H1 (cell line): ENCODE measurements at places on chromosomes 13 and 19.
A peak's percentile ranks its signal among the peaks of the same experiment; 100 is the strongest.

- H3K4me3 ChIP-seq: no peak overlapping the region
- H3K27me3 ChIP-seq: no peaks in the 10 kb centered on the region
- H3K36me3 ChIP-seq: peaks cover 16% of the 10 kb centered on the region
- DNase-seq: no peak
Observed at GRCh38 chr19:35272122-35272719, 3.5 kb downstream of the USF2 start.

GRCh38 chr13:66765559-66765958 is 464.6 kb downstream of the PCDH9 start:
- H3K27ac ChIP-seq: no peak overlapping the region
- no peak overlapping the region for H3K4me3 ChIP-seq
- no peaks in the 10 kb centered on the region for H3K36me3 ChIP-seq
- no peaks in the 10 kb centered on the region for H3K27me3 ChIP-seq
- no peaks in the 10 kb centered on the region for H3K4me1 ChIP-seq

GRCh38 chr13:86052141-86052540 is 252.9 kb upstream of the SLITRK6 start:
- H3K36me3 ChIP-seq: no peaks in the 10 kb centered on the region
- DNase-seq: no peak
- H3K27ac ChIP-seq: no peak overlapping the region
- H3K4me1 ChIP-seq: no peaks in the 10 kb centered on the region
- no peaks in the 10 kb centered on the region for H3K27me3 ChIP-seq
- H3K4me3 ChIP-seq: no peak overlapping the region

- peak within 1 kb of the TSS; percentile 79 for H3K4me3 ChIP-seq
- H3K27ac ChIP-seq: no peak within 1 kb of the TSS
- no peaks in the 10 kb centered on the region for H3K4me1 ChIP-seq
- no peaks in the 10 kb centered on the region for H3K36me3 ChIP-seq
Observed at GRCh38 chr19:44356383-44357111, at the start of gene ZNF112. ZNF112 (minus strand) TSS chr19:44356680; CDS start chr19:44340539, 16,141 bp downstream.

DNA sequence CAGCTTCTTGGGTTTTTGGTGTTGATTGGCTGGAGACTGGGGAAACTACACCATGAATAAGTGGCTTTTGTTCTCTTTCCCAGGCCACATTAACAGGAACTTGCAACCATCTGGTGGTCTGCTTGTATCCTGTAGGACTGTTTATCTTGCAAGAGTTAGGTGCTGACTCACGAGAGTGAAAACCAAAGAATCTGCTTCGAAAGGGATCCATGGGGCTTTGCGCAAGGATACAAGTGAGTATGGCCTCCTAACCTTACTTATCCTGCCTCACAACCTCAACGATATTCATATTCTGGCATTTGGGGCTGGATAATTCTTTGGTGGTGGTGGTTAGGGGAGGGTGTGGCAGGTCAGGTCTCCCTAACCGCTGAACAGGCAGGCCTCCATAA is 4.7 kb upstream of the SIGLECL1 start:
- no peak overlapping the region for H3K27ac ChIP-seq
- H3K36me3 ChIP-seq: no peaks in the 10 kb centered on the region
- no peaks in the 10 kb centered on the region for H3K4me1 ChIP-seq
- H3K4me3 ChIP-seq: no peak overlapping the region

GRCh38 chr19:27935669-27936068 is 1277.3 kb downstream of the UQCRFS1 start:
- H3K27me3 ChIP-seq: no peaks in the 10 kb centered on the region
- H3K36me3 ChIP-seq: no peaks in the 10 kb centered on the region
- H3K4me1 ChIP-seq: no peaks in the 10 kb centered on the region
- H3K4me3 ChIP-seq: no peak overlapping the region

GRCh38 chr19:3932931-3933810 is at the start of gene NMRK2:
NMRK2 (plus strand) TSS chr19:3933069; CDS start chr19:3933672, 603 bp downstream.
- DNase-seq: peak; percentile 79
- no peaks in the 10 kb centered on the region for H3K27me3 ChIP-seq
- 0 out of 2 replicates have a peak, but pooled peaks cover 2% of the 10 kb centered on the region for H3K4me1 ChIP-seq
- peak within 1 kb of the TSS; percentile 96 for H3K4me3 ChIP-seq

GRCh38 chr13:37302686-37303085 is 197.2 kb upstream of the CSNK1A1L start:
- no peak overlapping the region for H3K27ac ChIP-seq
- no peaks in the 10 kb centered on the region for H3K27me3 ChIP-seq
- H3K4me3 ChIP-seq: no peak overlapping the region
- no peak for DNase-seq
- no peaks in the 10 kb centered on the region for H3K36me3 ChIP-seq

DNA sequence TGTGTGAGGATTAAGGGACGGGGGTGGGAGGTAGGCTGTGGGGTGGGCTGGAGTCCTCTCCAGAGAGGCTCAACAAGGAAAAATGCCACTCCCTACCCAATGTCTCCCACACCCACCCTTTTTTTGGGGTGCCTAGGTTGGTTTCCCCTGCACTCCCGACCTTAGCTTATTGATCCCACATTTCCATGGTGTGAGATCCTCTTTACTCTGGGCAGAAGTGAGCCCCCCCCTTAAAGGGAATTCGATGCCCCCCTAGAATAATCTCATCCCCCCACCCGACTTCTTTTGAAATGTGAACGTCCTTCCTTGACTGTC is 5.5 kb downstream of the FOSB start:
- no peaks in the 10 kb centered on the region for H3K36me3 ChIP-seq
- no peak overlapping the region for H3K27ac ChIP-seq
- H3K4me3 ChIP-seq: no peak overlapping the region
- H3K27me3 ChIP-seq: peaks cover 13% of the 10 kb centered on the region
- no peak for DNase-seq

DNA sequence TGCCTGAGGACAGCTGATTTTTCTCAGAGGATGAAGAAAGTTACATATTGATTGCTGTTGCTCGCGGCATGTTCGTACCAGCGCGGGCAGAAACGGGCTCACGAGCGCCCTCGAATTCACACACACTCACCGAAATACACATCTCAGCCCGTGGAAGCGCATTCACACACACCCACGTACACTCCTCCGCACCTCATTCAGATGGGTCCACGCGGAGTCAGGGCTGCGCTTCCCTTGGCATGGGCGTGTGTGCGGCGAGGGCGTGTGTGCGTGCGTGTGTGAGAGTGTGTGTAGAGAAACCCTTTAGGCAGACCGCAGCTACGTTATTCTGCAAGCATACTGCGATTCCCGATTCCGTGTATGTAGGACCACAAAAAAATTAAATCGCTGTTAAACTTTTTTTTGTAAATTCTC is 2.1 kb upstream of the PCDH17 start:
- peak overlapping the region; percentile 62 for H3K4me3 ChIP-seq
- no peaks in the 10 kb centered on the region for H3K36me3 ChIP-seq
- H3K27ac ChIP-seq: no peak overlapping the region
- H3K4me1 ChIP-seq: peaks cover 9% of the 10 kb centered on the region

- DNase-seq: no peak
- peaks cover 42% of the 10 kb centered on the region for H3K36me3 ChIP-seq
- H3K27ac ChIP-seq: no peak overlapping the region
- H3K27me3 ChIP-seq: no peaks in the 10 kb centered on the region
Observed at GRCh38 chr19:19304186-19304965, 15.9 kb downstream of the SUGP1 start.

GRCh38 chr13:45295536-45295935 is 45.4 kb downstream of the TPT1 start:
- DNase-seq: no peak
- H3K27me3 ChIP-seq: no peaks in the 10 kb centered on the region
- H3K27ac ChIP-seq: no peak overlapping the region
- H3K4me3 ChIP-seq: no peak overlapping the region
- H3K36me3 ChIP-seq: no peaks in the 10 kb centered on the region
- H3K4me1 ChIP-seq: no peaks in the 10 kb centered on the region
